Cardiac muscle cell (in vitro differentiated cells and primary cell): ENCODE measurements at places on chromosomes 5 and 9. TPM values are rescaled to one million over a fixed set of nuclear protein-coding genes. Genes with fewer than 3 reads are reported as not detected.

The CNTFR gene
- polyA plus RNA-seq = 15.5 and 22.4 TPM in 2 replicates

The FAM114A2 gene
- 13.6 and 18.1 TPM in 2 replicates for polyA plus RNA-seq

The BNC2 gene
- polyA plus RNA-seq = 0.55 and 1.5 TPM in 2 replicates

The NAIP gene
- 5.2 and 5.6 TPM in 2 replicates for polyA plus RNA-seq

The IL9 gene
- polyA plus RNA-seq = not detected in 2 replicates

The POU5F2 gene
- 0.31 and 0.64 TPM in 2 replicates for polyA plus RNA-seq

The PTPDC1 gene
- polyA plus RNA-seq = 3.3 and 9.8 TPM in 2 replicates

The DOLPP1 gene
- polyA plus RNA-seq = 9.5 and 19.0 TPM in 2 replicates

The CYSTM1 gene
- polyA plus RNA-seq = 72.4 and 83.7 TPM in 2 replicates

The CARD6 gene
- polyA plus RNA-seq = 0.06 and 0.32 TPM in 2 replicates

The MYOZ3 gene
- 10.7 and 13.8 TPM in 2 replicates for polyA plus RNA-seq

The PCDHB7 gene
- polyA plus RNA-seq = 0.40 and 1.0 TPM in 2 replicates

The PRUNE2 gene
- 5.5 and 12.7 TPM in 2 replicates for polyA plus RNA-seq
